ENCODE measurements at places on chromosomes 7 and 10. TPM values are rescaled to one million over a fixed set of nuclear protein-coding genes. Genes with fewer than 3 reads are reported as not detected.

DNA sequence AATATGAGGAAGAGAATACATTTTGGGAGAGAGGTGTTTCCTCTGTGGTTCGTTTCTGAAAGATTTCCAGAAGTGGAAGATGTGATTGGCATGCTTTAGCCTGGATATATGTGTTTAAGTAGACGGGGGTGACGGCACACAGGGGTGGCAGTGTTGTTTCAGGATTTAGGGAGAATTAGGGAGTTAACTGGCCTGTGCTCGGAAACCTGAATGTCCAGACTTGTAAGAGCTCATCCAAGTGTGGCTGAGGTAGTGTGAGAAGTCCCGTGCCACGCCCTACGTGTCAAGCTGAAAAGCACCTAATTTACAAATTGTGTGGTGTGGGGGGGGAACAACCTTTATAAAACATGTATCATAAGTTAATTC, 1.1 kb downstream of the RALA start:
- H3K27me3 ChIP-seq = no peaks in the 10 kb centered on the region
- peak overlapping the region; percentile 97 for H3K4me3 ChIP-seq
- H3K36me3 ChIP-seq = peaks cover 11% of the 10 kb centered on the region

GRCh38 chr10:34643620-34644019, 171.5 kb downstream of the PARD3 start:
- H3K27ac ChIP-seq = no peak overlapping the region
- H3K4me1 ChIP-seq = peaks cover 48% of the 10 kb centered on the region
- no peak for DNase-seq
- H3K27me3 ChIP-seq = no peaks in the 10 kb centered on the region

RNF32 gene
- total RNA-seq = 2.6 TPM

CLRN3 gene
- 6.6 TPM for total RNA-seq

SLC26A5 gene
- not detected for total RNA-seq

ITGB1 gene
- total RNA-seq = 224 TPM

TMEM236 gene
- 11.6 TPM for total RNA-seq

SYNPO2L gene
- total RNA-seq = not detected
